ENCODE measurements at places on chromosomes 3 and 15. TPM values are rescaled to one million over a fixed set of nuclear protein-coding genes. Genes with fewer than 3 reads are reported as not detected.

GRCh38 chr3:148911173-148911572, 46.1 kb downstream of the CPA3 start:
- DNase-seq = no peak

PLSCR2 gene
- total RNA-seq = not detected

- DNase-seq = no peak
These were observed 1111.2 kb downstream of the TUSC7 start for GRCh38 chr3:117820658-117821299.

- no peak for DNase-seq
These were observed 5.6 kb downstream of the GABRB3 start for GRCh38 chr15:26767169-26767670.

THAP10 gene
- not detected for total RNA-seq

All from activated naive CD8-positive, alpha-beta T cell treated with anti-CD3 and anti-CD28 coated beads, Interleukin-2, amount 10 ng/mL, durations not matched to agents 7 days and 5 days (primary cell).